ENCODE measurements at places on chromosomes 6 and 20.

GRCh38 chr6:88339761-88340160 is 173.6 kb upstream of the CNR1 start:
- no peak for DNase-seq

DNA sequence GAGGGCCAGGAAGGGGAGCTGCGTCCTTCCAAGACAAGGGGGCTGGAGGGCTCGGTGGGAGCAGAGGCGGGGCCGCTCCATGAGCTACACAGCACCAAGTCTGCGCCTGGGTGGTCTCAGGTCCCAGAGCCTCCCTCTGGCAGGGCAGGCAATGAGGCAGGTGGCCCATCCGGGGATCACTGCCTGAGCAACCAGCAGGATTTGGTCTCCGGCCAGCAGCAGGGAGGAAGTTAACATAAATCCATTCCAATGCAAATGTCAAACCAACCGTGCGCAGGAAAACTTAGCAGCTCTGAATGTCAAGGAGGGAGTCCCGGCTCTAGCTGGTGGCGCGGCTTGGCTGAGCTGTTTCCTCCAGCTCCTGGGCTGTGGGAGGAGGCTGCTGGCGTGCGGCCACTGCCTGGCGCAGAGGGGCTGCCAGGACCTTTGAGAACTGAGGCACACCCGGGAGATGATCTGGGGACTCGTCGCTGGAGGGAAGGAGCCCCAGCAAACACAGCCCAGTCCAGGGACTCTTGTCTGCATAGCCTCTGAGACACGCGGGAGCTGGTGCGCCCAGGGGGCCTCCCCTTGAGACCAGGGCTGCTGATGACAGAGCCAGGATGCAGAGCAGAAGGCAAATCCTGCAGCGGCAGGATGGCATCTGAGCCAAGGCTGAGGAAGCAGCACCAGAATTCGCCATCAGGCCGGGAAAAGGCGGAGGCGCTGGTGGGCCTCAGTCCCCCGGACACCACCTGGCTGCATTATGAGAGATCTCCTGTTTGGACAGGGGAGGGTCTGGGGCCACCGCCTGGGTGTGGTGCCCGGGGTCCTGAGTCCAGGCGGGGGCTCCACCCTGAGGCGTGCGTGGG is 33.1 kb upstream of the CHRNA4 start:
- no peak for DNase-seq

DNA sequence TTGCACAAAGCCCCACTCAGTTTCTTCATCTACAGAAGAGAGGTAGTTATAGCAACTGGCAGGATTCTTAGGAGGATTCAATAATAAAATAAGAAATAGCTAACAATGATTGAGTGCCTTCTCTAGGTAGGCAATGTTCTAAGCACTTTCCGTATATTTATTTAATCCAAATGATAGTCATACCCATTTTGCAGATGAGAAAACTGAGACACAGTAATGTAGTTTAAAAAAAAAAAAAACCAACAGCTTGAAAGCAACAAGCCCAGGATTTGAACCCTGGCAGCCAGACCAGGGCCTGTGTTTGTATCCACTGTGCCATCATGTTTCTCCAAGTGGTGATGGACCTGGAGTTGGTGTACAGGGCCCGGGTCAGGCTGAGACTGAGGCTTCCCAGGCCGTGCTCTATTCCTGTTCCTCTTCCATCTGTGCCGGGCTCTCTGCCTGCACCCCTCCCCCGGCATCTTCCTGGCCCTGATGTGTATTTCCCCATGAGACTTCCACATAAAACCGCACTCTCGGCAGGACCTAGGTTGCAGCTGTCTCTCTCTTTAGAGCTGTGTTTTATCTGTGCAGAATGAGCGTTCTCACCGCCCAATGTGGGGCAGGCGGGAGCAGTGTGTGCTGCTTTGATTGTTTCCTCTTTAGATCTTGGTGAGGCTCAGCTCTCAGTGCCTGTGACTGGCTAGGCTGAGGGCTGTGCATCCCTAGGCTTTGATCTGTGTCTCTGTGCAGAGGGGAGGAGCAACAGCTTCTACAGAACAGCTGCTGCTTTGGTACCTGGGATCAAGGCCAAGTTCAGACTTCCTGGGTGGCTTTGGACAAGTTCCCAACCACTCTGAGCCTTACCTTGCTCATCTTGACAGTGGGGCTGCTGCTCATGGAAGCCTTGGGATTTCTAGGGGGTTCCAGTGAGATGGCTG is 49.5 kb downstream of the TOX2 start:
- DNase-seq = no peak

- DNase-seq = no peak
Measured at GRCh38 chr20:63027922-63028389, 21.2 kb upstream of the BHLHE23 start.

GRCh38 chr20:64102647-64103354 is 4.6 kb downstream of the NPBWR2 start:
- DNase-seq = no peak

DNA sequence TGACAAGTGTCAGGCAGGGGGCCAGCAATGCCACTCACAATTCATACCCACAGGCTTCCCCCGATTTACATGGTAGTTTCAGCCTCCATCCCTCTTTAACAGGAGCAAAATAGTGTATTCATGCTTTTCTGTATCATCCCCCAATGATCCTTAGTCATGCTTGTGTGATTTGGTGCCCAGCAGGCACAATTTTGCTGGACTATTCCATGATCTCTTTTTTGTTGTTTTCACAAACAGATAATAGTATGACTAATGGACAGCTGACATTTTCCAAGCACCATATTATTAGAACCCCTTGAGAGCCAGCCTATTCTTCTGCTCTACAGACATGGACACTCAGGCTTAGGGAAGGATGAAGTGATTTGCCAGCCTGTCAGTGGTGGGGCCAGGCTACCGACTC is 128.2 kb upstream of the RIPOR2 start:
- no peak for DNase-seq

GRCh38 chr6:107554918-107555317 is 65.0 kb downstream of the SOBP start:
- DNase-seq = no peak

GRCh38 chr6:128350416-128351254 is 169.8 kb downstream of the PTPRK start:
- DNase-seq = no peak

- no peak for DNase-seq
Measured at GRCh38 chr6:25366903-25367545, 87.8 kb downstream of the CARMIL1 start.

DNA sequence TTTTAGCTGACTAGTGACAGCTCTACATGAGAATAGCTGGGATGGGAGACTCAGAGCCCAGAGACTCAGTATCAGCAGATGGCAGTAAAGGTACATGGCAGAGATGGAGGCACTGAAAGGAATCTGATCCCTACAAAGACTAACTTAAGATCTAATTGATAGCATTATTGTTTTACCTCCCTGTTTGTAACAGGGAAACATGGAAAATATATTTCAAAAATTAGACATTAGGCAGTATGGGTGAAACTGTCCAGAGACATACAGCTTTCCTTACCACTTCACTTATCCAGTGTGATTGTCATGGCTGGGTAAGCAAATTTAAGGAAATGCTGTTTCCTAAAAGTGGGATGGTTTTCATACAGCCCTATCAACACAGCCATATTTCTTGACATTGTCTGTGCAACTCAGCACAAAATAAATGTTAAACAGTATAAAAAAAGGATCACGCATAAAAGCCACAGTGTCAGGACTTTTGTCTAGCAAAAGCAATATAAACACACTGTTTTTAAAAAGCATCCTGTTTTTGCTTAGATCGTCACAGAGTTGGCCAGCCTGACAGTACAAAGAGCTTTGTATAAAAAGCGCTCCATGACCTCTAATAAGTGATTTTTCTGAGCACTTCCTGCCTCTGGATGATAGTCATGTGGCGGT is 376.9 kb downstream of the PHF3 start:
- no peak for DNase-seq

DNA sequence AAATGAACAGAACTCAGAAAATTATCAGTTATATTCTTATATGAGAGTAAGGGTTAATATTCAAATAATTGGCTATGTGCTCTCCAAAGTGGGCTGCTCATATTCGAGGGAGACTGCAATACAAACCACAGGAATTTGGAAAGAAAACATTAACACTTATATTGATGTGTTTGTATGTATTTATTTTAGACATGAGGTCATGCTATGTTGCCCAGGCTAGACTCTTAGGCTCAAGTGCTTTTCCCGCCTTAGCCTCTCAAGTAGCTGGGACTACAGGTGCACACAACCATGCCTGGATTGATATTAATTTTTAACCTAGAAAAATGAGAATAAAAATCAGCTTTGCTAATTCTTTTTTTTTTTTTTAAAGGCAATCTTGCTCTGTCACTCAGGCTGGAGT is 35.0 kb downstream of the BTBD9 start:
- DNase-seq = no peak

DNA sequence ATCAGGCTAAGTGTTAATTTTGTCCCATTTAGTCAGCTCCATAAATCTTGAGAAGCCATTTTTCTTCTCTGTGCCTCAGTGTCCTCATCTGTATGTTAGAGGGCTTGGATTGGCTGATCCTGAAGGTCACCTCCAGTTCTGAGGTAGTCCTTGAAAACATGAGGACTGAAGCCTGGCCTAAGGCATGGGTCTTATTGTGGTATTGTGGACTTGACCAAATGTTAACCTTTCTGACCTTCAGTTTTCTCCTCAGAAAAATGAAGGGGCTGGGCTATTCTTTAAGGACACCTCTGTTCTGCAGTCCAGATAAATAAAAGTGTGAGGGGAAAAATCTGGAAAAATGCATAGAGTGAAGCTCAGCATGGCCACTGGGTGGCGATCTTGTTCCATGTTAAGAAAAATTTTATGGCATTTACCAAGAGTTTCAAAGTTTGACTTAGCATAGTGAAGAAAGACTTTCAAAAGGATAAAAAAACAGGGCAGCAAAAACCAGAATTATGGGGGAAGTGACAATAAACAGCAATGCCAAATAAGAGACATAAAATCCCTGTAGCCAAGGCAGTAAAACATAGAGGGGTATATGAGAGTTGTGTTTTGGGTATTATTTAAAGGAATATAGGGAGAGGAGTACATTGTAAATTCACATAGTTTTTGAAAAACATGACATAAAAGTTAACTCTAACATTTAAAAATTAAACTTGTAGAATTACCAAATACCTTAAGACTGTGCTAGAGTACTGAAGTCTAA is 13.2 kb upstream of the TFB1M start:
- no peak for DNase-seq

DNA sequence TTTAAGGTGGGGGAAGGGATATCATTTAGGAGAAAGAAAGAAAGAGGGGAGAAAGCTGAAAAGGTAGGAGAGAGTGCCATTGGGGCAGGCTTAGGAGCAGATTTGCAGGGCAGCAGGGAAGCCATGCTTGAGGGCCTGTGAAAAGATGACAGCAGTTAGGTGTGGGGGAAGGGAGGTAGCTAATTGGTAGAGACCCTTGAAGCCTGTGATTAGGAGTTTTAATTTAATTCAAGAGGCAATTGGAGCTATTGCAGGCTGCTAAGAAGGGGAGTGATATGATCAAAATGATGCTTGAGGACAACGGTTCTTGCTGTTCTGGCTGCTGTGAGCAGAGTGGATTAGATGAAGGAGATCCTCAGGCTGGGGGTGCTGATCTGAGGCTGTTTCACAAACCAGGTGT is 24.5 kb upstream of the SEC63 start:
- no peak for DNase-seq

- no peak for DNase-seq
Measured at GRCh38 chr6:91155129-91155785, 568.4 kb upstream of the MAP3K7 start.

- DNase-seq = no peak
Measured at GRCh38 chr6:169473663-169474062, 220.0 kb upstream of the THBS2 start.

DNA sequence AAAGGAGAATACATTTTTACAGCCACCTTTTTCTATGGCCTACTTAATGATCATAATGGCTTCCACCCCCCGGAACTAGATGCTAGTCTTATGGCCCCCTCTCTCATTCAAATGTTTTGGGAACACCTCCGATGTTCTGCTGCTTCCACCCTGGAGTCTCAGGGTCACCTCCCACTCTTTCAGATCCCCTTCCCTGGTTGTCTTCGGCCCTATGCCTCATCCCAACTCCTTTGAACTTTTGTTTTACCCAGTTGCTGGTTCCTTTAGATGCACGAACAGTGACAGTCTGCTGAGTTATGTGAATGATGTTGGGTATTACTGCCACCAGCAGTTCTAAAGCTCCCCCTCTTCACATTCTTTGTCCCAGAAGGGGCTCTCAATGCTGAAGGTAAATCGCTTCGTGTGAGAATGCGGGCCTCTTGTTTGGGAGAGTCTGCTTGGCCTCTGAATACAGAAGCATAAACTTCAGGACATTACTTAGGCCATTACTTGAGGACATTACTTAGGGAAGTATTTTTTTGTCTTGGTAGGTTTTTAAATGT is 309.1 kb downstream of the SOX4 start:
- DNase-seq = no peak

- DNase-seq = no peak
Measured at GRCh38 chr6:156113631-156114030, 658.0 kb upstream of the NOX3 start.

DNA sequence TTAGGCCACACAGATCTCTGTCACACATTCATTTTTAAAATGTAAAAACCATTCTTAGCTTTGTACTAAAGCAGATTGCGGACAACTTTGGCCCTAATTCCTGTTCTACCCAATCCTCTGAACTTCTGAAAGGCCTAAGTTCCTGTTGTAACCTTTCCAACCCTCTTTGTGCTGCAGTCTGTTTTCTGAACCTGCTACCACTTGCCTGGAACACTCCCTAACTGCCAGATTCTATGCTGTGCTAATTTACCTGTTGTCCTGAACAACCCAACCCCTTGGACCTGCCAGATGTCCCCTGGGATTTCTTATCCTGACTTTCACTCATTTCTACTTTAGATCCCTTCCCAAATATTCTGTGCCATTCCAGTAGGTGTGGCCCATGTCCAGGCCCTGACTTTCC is 398.7 kb downstream of the ZFAND3 start:
- no peak for DNase-seq

GRCh38 chr20:49432550-49432949 is 49.9 kb downstream of the KCNB1 start:
- DNase-seq = no peak

- DNase-seq = no peak
Measured at GRCh38 chr6:14887986-14888574, 357.8 kb upstream of the JARID2 start.

DNA sequence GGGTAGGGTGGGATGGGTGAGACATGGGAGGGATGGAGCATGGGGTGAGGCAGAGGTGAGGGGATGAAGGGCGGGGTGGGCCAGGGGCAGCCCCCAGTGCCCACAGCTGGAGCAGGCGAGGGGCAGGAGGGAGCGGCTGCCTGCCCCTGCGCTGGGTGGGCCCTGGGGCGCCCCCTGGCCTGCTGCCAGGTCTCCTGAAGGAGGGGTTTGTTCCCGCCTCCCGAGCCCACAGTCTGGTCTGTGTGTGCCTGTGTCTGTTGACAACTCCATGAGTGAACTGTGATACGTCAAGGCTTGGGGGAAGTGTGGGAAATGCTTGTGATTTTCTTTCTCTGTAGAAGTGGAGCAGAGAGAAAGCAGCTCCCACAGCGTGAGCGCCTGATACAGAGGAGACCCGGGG is 10.9 kb upstream of the MRGBP start:
- no peak for DNase-seq

- DNase-seq = no peak
Measured at GRCh38 chr6:37607944-37608343, 89.7 kb downstream of the MDGA1 start.

GRCh38 chr20:36875702-36876472 is at the start of gene TLDC2:
TSS of gene TLDC2 (plus strand) at chr20:36876138. CDS start at chr20:36876175, 37 bp downstream.
- DNase-seq = no peak

- DNase-seq = no peak
Measured at GRCh38 chr20:58584881-58585752, 66.0 kb upstream of the STX16 start.

All from esophagus squamous epithelium (tissue), 5 donors.